ENCODE measurements at places on chromosomes 5 and 9.

DNA sequence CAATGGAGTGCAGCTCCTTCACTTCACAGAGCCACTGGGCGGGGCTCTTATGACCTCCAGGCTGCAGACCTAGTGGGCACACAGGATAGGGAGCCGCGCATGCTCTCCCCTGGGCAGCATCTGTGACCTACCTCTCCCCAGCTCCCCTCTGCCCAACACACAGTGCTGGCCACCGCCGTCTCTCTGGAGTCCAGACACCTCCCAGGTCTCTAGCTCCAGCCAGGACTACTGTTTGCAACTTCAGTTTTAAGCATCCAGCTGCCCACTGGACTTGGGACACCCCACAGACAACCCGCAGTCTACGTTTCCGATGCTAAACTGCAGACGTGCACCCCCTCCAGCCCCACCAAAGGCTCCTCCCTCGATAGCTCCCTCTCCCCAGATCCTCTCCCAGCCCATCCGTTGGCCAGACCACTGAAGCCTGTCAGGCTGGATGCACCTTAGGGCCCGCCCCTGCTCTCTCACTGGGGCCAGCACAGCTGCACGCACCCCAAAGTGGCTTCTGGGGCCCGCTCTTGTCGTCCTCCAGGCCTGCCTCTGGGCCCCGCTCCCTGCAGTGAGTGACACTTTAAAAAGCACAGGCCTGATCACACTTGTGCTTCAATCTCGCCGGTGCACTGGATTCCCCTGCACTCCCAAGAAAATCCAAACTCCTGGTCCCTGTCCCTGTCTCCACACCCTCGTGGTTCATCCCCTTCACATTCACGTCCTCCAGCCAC is 11.3 kb downstream of the FLT4 start:
- no peak for DNase-seq

GRCh38 chr9:105299190-105299854 is 54.9 kb downstream of the SLC44A1 start:
- peak; percentile 32 for DNase-seq

DNA sequence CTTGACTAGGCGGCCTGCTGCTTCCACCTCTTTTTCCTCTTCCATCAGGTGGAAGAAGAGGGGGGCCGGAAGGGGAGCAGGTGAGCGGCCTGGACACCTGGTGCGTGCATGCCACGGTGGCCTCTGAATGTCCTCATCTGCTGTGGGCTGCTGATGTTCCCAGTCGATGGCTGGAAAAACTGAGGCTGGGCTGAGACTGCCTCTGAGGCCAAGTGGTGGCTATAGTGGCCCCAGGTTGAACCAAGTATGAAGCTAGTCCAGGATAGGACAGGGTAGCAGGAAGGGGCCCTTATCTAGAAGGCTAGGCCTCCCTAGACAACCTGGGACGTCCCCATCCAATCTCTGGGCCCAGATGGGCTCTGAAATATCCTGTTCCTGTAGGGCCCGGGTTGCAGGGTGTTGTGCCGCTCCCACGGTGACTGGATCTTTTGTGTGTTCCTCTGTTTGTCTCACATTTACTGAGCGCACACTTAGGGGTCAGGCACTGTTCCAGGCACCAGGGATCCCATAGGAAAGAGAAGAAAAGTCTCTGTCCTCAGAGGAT is 753 bp upstream of the NR5A1 start:
- no peak for DNase-seq

GRCh38 chr5:140024928-140025327 is 18.2 kb downstream of the NRG2 start:
- DNase-seq, result no peak

DNA sequence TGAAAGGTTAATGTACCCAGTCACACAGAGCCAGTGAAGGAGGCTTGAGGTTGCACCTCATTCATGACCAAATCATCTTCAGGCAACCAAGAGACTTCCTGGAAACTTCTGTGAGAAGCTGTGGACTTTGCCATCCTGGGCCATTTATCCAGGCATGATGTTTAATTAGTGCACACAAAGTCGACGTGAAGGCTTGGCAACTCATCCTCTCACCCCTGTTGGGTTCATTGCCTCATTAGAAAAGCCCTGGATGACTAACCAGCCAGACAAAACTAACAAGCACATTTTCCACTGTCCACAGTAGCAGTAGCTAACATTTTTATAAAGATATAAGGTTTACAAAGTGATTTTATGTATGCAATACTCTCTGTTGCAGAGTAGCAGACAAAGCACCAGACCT is 65.7 kb upstream of the ZNF462 start:
- DNase-seq, result no peak

- no peak for DNase-seq
Observed at GRCh38 chr9:74255489-74255984, 241.6 kb upstream of the RORB start.

GRCh38 chr9:129290606-129291005 is 112.5 kb upstream of the IER5L start:
- no peak for DNase-seq

- DNase-seq, result no peak
Observed at GRCh38 chr5:141903261-141903660, 20.4 kb upstream of the DELE1 start.

- no peak for DNase-seq
Observed at GRCh38 chr5:73558950-73559349, 6.5 kb downstream of the ANKRA2 start.

DNA sequence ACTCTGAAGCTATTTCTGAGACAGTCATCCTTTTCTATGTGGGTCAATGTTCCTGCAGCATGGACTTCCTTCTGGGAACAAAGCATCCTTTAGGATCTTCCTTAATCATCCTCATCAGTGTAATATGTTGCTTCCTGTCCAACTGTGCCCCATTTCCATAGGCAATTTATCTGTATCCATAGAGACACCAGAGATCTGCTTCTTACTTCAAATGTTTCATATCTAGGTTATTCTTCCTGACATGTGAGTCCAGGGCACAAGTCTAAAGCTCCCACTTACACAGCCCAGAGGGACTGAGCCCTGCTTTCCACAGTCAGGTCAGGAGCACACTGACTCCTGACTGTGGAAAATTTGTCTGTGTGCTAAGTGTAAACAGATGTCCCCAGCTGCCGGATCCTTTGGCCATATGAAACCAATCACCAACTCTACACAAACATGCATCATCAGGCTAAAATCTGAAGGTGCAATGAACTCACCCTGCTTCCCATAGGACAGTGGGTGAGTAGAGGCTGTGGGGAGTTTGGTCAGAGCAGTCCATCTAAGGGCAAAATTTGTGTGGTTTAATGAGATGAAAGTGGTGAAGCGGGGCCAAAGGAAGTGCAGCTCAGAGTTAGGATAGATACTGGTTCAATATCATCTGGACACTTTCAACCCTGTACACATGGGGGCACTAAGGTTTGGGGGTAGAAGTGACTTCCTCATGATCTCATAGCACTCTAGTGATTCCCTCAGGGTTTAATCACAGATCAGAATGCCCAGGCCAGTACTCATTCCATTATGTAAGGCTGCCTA is 85.2 kb upstream of the TNC start:
- no peak for DNase-seq

DNA sequence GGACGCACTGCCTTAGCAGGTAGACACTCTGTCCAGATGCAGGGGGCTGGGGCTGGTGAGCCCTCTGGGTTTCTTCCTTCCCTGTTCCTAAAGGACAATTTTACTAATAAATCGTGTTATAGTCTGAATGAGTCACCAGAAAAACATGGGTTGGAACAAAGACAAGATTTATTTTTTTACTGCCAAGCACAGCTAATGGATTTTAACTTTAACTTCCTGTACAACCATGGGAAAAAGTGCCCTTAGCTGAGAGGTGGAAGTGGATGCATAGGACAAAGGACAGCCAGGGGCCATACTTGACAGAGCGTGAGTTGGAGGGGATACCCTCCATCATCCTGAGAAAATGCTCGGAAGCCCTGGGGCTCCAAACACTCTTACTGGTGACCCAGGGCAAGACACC is 300.7 kb downstream of the MSX2 start:
- no peak for DNase-seq

GRCh38 chr9:96874201-96874785 is 20.0 kb upstream of the ZNF782 start:
- DNase-seq, result no peak

- DNase-seq, result no peak
Observed at GRCh38 chr9:2427120-2427891, 194.3 kb upstream of the VLDLR start.

DNA sequence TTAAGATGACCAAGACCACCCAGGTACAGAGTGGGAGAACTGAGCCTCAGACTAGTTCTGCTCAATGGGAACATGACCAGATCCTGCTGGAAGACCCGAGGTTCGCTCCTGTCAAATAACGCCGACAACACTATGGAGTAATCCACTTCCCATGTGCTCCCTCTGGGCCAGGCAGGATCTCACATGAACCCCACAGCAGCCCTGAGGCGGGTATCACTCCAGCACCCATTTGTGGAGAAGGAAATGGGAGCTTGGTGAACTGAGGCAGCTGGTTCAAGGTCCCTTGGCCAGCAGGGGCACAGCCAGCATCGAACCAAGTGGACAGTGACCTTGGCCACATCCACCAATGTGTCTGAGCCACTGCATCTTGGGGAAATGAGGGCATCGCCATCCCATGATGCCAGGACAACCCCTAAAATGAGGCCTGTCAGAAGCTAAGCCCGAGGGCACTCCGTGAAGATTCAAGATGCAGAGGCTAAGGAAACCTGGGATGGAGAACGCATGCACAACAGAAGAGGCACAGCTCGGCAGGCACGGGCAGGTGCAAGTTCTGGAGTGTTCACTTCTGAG is 8.5 kb downstream of the ANKS6 start:
- no peak for DNase-seq

DNA sequence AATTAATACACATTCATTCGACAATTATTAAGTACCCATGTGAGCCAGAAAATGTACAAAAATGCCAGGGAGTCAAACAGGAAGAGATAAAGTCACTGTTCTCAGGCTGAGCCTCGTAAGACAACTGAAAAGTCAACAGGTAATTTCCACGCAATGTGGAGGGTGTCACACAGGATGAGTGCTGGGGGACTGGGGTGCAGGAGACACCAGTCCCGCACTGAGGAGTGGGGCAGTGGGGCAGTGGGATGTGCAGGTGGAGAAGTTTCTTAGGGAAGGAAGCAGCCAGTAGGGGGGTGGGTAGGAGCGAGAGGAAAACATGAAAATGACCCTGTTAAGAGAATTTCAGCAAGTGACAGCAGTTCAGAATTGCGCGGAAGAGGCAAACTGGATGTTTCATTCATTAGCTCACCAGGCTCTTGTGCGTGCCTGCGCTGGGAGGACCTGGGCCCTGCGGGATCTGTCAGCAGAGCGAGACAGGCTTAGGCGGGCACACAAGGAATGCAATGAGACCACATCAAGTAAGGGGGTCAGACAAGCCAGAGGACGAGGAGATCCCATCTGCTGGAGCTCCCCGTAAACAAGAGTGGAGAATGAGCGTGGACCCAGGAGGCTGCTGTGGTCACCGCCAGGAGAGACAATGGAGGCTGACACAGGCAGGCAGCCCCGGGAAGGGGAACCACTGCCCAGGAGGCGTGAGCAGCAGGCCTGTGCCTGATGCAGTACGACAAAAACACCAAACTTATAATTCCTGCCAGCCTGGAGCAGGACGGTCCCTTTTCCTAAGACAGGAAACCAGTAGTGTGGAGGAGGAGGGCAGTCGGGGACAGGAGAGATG is 21.0 kb downstream of the CAMSAP1 start:
- peak; percentile 13 for DNase-seq

DNA sequence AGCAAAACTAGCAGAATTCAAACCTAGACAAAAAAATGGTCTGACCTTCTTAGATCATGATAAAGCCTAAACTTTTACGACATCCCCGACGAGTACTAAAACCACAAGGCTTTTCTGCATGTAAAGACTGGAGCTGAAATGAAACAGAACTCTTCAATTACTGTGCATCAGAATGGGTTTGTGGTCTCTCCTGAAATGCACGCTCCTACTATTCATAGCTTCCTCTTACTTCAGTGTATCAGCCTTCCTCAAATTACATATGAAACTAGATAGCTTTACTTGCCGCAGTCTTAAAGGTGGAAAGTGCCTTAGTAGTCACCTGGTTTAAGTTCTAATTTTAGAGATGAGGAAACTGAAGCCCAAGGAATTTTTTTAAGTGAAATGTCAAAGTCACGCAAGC is 24.6 kb upstream of the MED10 start:
- no peak for DNase-seq

- DNase-seq, result peak; percentile 14
Observed at GRCh38 chr5:43389679-43390329, 22.4 kb downstream of the CCL28 start.

GRCh38 chr5:75574791-75575190 is 36.5 kb upstream of the ANKDD1B start:
- DNase-seq, result no peak

DNA sequence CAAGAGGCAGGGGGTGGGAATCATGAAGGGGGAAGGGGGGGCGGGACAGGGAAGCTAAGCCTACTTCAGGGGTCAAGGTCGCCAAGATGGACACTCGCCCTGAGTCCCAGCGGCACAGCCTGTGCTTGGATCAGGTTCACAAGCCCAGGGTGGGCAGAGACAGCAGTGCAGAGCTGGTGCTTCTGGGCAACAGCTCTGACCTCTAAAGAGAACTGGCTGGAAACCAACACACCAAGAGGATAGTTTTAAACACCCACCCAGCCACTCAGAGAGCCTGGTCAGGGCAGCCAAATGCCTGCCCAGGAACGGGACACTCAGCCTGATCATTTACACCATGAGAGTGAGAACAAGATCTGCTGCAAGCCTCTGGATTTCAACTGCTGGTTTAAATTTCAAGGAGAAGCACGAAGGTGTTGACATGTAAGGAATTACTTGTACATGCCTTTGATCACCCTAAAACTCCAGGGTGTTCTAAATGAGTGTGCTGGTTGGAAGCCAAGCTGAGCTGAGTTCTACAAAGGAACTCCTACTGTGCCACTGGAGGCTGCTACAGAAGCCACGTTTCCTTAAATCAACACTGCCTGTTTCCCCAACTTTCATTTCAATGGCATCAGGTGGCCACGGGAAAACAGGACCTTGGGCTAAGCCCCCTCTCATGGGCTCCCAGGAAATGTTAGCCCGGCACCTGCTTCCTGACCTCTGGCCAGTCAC is 91.5 kb downstream of the TTLL11 start:
- DNase-seq, result no peak

DNA sequence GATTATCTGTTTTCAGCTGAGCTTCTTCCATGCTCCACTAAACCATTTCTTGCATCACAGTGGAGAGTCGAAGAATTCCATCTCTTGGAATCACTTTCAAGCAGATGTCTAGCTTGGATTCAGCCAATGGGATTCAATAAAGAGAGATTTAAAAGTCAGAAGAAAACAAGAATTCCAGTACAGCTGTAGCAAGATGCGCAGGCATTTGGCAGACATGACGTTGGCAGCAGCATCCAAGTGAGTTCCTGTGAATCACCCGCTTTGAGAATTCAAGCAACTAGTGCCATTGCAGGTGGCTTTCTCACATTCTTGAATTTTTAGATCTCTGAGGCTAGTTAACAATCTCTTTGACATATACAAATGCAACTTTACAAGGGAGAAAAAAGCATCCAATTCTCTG is 467.0 kb downstream of the CDH10 start:
- DNase-seq, result no peak
